ENCODE measurements at places on chromosomes 1 and 21.

GRCh38 chr1:117009132-117009531, 7.6 kb downstream of the CD101 start:
- no peak for DNase-seq

GRCh38 chr1:41488040-41488951, 3.8 kb upstream of the EDN2 start:
- no peak for DNase-seq

GRCh38 chr1:245465666-245466065, 310.9 kb downstream of the KIF26B start:
- DNase-seq = no peak

- peak; percentile 29 for DNase-seq
Measured at GRCh38 chr1:248807067-248807737, 18.5 kb downstream of the SH3BP5L start.

- DNase-seq = no peak
Measured at GRCh38 chr1:5651027-5651410, 341.2 kb downstream of the NPHP4 start.

DNA sequence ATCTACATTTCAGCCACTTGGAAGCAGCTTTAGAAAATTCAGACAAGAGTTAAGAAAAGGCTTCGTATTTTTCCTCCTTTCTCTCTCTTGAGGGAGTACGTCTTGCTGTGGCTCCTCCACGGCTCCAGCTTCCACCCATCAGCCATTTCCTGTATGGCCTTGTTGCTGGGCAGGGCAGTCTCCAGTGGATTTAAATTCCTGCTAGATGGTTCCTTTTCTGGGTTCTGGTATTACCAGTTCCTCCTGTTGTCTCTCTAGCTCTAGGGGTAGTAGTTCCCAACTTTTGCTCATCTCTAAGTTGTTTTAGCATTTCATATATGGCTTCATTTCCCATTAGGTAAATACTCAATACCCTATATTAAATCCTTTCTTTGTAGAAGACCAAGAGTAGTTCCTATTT, 1098.3 kb downstream of the ADGRL2 start:
- DNase-seq = no peak

GRCh38 chr1:172447641-172448040, 3.8 kb upstream of the PIGC start:
- DNase-seq = no peak

- no peak for DNase-seq
Measured at GRCh38 chr1:67460676-67461500, 30.7 kb upstream of the SERBP1 start.

DNA sequence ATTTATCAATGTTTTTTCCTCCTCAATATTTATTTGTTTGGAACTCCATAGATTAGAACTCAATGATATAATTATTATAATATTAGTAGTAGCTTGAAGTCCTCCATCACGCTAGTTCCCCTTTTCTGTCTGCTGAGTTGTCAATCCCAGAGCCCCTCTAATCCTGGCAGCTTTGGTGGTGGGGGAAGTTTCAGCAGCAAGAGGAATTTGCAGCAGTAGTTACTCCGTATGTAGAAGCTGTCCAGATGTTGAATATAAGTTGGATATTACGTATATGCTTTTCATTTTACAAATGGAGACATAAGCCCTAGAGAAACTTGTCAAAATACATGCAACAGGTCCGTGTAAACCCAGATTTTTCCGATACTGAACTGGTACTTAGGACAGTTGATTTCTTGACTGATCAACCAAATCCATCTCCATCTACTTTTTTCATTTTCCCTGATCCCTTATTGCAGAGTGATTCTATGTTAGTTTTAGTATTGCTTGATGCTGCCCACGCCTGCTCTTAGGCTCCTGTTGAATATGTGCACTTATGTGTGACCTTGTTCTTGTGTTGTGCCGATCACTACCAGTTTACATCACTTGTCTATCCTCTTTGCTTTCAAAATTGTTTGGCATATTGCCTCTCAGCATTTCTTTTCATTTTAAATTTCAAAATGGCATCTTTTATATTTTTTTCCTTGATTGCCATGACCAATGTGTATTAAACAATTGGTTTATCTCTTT, 28.1 kb downstream of the SMAP2 start:
- no peak for DNase-seq

- no peak for DNase-seq
Measured at GRCh38 chr21:36710729-36711048, 11.8 kb downstream of the SIM2 start.

DNA sequence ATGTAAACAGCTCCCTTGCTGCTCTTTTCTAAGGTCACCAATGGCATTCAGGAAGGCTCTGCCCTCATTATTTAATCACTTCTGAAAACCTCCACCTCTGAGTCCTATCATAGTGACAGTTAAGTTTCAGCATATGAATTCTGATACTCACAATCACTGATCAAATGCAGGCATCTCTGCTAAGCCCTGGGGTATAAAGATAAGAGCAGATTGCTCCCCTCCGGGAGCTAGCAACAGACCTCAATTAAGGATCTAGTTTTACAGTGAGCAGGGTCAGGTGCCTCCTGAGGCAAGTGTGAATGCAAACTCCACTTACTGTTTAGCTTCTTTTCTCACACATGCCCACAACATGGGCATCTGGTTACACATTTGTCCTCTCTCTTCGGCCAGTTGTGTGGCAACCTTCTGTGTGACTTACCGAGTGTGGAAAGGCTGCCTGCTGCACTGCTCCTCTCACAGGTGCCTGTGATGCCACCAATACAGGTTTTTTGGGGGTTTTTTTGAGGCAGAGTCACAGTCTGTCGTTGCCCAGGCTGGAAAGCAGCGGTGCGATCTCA, 15.0 kb downstream of the IL10RB start:
- no peak for DNase-seq

- DNase-seq = no peak
Measured at GRCh38 chr1:181662606-181663005, 179.3 kb downstream of the CACNA1E start.

GRCh38 chr1:155134880-155135414, 705 bp upstream of the SLC50A1 start:
- DNase-seq = no peak

DNA sequence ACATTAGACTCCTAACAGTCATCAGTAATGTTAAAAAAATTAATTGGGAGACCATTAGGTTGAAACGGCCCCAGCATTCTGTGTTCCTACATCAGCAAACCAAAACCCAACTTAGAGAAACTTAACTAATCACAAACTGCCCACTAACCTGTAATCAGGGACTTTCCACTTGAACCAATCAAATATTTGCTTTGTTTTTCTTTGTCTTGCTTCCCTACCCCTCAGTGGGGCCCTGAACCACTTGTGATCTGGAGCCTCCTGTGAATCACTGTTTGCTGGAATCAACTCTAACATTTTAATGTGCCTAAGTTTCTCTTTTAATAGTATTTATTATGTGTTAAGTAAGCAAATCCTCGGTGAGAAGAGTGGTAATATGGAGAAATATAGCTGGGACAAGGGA, 64.0 kb downstream of the ABCA4 start:
- no peak for DNase-seq

DNA sequence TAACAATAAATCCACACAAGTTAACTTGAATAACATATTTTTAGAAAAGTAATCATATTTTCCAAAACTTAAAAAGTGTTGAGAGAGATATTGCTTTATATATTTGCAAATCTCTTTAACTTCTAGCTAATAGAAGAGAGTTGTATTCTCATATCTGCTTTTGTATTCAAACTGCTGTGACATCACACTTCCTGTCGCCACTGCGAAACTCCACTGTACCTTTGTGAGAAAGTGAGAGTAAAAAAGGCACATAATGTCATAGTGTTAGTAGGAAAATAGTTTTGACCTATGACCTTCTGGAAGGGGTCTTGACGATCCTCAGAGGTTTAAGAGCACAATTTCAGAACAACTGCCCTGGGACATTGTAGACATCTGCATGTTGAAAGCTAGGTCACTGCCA, 21.6 kb downstream of the AK5 start:
- DNase-seq = no peak

DNA sequence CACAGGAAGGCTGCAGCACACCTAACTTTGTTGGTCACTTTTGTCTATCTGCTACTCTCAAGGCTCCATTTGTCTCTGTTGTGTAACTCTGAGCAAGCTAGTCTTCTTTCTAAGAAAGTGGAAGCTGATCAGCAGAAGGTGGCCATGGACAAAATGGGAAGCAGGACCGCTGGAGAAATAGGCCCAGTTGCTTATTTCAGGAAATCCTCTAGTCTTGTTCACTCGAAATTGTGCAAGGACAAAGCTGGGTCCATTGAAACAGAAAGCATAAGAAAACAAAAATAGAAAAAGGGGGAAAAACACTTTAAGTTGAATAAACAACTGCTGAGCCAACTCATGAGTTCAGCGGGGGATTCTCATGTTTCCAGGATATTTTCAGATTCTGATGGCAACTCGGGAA, 150.1 kb downstream of the PBX1 start:
- no peak for DNase-seq

DNA sequence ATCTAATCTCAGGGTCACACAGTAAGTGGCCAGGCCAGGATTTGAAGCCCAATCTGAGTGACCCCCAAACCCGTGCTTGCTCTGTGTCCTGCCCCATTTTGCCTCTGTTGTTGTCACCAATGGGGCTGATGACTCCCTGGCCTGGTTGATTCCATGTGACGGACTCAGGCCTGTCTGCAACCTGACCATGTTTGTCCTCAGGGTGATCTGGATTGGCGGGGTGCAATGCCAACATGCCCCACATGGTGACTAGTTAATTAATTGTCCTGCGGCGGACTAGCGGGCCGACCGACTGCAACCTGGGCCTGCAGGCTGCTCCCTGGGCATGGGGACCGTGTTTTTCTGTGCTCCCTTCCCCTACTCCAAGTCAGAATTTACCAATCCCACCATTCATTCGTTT, 256.3 kb downstream of the MATN1 start:
- DNase-seq = no peak

GRCh38 chr1:44422161-44422560, 17.1 kb downstream of the RNF220 start:
- DNase-seq = no peak

- no peak for DNase-seq
Measured at GRCh38 chr1:211520641-211521040, 28.7 kb upstream of the RD3 start.

- no peak for DNase-seq
Measured at GRCh38 chr1:50936321-50936720, 23.7 kb downstream of the FAF1 start.

- DNase-seq = peak; percentile 51
Measured at GRCh38 chr1:45326627-45327623, at the start of gene HPDL. Gene HPDL, plus strand, starts transcription at chr1:45326895. Its CDS starts 254 bp downstream, at chr1:45327149.

DNA sequence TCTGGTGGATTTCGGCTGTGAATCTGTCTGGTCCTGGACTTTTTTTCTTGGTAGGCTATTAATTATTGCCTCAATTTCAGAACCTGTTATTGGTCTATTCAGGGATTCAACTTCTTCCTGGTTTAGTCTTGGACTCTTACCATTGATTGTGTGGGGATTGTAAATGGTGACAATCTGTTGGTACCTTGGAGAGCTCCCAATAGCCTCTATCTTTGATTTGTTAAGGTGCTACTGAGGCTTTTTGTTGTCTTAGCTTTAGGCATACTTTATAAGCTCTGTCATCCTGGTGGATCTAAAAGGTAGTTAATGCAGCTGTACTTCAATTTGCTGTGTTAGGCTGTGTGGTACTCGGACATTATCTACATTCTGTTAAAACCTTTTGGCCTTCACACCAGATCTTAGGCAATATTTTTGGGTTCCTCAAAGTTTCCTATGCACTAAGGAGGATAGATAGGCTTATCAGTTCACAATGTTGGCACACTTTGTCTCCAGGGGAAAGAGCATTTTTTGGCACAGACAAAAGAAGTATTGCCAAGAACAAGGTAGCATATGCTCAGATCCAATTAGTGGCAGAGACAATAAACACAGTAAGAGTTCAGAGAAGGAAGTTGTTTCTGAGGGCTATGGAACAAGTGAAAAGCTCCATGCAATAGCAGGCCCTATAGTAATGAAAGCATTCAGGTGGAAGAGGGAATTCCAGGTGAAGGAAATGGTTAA, 230.4 kb downstream of the PDE4B start:
- DNase-seq = no peak

DNA sequence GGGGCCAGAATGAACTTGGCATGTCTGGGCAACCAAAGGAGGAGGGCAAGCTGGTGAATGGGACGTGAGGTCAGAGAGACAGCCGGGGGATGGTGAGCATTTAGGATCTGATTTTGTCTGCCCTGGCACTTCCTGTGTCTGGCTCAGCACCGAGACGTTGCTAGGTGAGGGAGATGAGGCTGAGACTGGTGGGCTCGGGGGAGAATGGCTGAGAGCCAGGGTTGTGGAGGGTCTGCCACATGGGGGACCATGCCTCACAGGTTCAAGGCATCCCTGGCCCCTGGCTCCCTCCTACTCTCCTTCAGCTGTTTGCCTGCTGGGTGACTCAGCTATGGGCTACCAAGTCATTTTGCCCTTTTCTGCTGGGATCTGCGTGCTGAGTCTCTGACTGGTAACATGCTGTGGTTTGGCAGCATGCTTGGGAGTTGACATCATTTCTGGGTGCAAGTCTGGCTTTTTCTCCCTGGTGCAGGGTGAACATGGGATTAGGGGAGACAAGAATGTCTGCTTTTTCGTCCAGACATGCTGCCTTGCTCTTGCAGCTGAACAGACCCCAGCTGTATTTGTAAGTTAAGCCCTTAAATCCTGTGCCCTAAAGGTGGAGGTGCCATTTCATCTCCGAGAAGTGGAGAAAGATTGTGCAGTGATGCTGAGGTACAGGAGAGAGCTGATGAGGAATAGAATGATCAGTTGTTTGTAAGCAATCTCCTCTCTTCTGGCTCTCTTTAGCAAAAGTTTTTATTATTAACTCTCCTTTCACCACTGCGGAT, 17.6 kb downstream of the GALNT2 start:
- DNase-seq = no peak

- no peak for DNase-seq
Measured at GRCh38 chr1:21280011-21280471, 10.2 kb downstream of the ECE1 start.

- DNase-seq = no peak
Measured at GRCh38 chr1:22848405-22848804, 124.3 kb downstream of the LACTBL1 start.

- DNase-seq = peak; percentile 34
Measured at GRCh38 chr1:239898062-239898730, 193.5 kb upstream of the FMN2 start.

DNA sequence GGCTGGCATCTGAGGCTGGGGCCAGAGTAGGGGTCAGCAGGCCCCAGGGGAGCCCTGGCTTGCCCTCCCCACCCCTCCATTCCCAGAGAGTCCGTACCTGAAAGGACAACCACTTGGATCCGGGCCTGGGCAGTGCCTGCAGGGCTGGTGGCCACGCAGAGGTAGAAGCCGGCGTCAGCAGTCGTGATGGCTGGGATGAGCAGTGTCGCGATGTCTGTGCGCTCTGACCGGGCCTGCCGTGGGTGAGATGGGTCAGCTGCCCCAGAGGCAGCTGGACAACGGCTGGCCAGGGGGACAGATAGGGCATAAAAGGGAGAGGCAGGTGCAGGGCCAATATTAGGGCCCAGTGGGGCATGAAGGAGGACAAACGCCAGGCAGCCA, 42.7 kb downstream of the LDLRAD2 start:
- DNase-seq = no peak

DNA sequence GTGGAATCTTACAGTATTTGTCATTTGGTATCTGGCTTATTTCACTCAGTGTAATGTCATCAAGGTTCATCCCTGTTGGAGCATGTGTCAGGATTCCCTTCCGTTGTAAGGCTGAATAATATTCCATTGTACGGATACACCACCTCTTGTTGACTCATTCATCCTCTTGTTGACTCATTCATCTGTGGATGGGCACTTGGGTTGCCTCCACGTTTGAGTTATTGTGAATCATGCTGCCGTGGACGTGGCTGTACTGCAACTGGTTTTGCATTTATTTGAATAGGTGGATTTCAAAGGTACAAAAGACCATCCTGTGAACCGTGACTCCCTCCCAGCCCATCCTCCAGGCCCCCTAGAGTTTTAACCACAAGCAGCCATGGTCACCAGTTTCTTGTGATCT, 11.9 kb upstream of the TCP10L start:
- no peak for DNase-seq

- DNase-seq = no peak
Measured at GRCh38 chr1:43423672-43424550, 29.8 kb downstream of the HYI start.

All from stimulated activated CD4-positive, alpha-beta T cell treated with anti-CD3 and anti-CD28 coated beads, Interleukin-1b, Interleukin-23, amount 100 ng/mL, for 1 hour (primary cell).